ENCODE measurements at places on chromosomes 5 and 9.

GRCh38 chr9:79615038-79615437 lies 43.3 kb downstream of the TLE4 start:
- no peak for DNase-seq

DNA sequence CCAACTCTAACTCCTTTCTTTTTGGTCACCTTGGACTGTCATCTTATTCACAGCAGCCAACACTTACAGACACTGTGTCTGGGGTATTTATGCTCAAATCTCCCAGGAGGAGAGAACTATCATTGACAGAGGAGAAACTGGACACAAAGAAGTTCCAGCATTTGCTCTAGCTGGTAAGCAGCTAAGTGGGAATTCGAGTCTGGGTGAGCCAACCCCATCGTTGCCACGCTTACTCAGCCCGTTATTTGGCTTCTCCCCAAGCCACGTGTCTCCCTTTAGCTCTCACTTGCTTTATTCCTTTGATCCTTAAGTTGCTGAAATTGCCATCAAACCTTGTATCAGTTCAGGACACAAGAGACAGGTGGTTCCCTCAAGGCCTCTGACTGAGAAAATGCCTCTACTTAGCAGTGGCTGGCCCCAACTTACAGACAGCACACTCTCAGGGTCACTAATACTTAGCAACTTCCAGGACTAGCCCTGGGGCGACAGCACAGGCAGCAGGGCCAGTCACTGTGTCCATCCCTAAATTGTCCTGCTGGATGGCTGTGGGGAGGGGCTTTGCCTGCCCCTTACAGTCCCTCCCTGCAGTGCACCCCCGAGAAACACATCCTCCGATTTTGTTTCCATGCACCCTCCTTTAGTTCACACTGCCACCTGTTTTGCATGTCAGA lies 1.4 kb downstream of the SLC36A2 start:
- DNase-seq: no peak

- no peak for DNase-seq
These were observed 119.1 kb upstream of the TBC1D2 start for GRCh38 chr9:98374385-98375051.

DNA sequence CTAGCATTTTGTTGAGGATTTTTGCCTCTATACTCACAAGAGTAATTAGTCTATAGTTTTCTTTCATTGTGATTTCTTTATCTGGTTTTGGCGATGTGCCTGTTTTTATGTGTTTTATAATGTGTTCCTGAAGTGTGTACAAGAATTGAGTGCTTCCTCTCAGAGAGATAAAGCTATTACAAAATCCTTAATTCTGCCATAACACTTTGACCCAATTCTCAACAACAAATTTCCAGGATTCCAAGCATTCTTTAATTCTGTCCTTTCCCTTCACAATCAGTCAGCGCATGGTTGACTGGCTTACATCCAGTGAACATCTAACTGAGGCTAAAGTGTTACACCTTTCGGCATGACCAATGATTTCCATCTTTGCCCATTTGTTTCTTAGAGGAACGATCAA lies 282.9 kb upstream of the MVB12B start:
- DNase-seq: no peak

DNA sequence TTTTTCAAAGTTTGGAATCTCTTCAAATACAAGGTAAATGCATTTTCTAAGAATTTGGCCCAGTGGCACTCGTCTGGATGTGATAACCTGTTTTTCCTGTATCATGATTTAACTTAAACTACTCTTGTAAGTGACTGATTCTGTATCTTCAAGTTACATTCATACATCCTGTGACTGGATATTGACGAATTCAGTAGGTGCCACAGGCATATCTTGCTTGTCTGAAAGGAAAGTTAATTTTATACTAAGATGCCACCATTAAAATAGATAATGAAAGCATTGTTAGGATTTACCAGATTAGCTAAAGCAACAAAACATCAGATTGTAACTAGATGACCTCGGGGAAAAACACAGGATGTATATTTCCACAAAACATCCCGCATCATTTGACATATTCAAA lies 175.3 kb upstream of the ZNF608 start:
- DNase-seq: no peak

DNA sequence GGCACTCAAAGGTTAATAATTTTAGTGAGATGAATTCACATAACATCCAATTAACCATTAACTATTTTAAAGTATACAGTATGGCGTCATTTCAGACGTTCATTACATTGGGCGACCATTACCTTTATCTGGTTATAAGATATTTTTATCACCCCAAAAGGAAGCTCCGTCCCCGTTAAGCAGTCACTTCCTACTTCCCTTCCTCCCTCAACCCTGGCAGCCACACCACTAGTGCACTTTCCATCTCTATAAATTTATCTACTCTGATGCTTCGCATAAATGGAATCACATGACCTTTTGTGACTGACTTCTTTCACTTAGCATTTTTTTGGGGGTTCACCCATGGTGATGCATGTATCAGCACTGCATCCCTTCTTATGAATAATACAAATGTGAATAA lies 168.3 kb upstream of the PUM3 start:
- DNase-seq: no peak

DNA sequence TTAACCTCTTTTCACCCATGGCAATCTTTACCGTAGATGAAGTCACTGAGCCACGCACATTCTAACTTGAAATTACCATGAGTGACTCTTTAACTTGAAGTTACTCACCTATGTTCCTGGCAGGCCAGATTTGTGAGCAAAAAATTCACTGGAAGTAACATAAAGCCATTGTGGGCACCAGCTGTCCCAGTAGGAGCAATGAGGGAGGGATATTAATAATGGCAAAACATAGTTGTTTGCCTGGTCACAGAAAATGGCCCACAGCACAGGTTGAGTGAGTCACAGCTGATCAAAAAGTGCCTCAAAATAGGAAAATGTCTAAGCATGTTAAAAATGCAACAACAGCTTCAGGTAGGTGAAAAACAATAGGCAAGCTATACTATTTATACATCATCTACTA lies 146.6 kb downstream of the EFNA5 start:
- no peak for DNase-seq

GRCh38 chr9:16755467-16756160 lies 114.9 kb downstream of the BNC2 start:
- DNase-seq: no peak

DNA sequence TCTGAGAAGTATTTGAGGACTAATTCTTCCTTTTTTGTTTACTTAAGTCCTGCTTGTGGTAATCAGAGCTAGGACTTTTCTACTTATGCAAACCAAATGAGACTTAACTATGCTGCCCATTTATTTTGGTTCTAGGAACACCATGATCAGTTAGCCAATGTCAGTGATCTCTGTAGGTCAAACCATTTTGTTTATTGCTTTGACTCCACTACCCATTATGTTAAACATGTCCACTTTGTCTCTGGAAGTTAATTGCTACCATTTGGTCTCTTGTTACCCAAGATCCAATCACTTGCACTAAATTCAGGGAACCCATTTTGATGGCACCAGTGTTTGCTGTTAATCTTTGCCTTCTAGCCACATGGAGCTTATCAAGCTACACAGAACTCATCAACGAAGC lies 161.9 kb downstream of the CCDC171 start:
- no peak for DNase-seq

DNA sequence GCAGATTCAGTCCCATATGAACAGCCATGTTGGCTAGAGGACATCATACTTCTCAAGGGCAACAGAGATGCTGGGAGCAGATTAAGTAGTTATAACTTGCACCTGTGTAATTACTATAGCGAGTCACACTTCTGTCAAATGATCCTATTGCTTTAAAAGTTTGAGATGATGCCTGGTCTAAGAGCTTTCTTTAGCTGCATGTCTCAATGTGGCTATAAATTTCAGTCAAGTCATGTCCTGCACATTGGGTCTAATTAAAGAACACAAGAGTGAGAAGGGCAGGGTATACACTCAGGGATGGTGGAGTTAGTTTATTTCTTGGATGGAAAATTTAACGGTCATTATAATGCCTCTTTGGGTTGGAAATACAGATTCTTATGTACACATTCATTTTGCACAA lies 557.3 kb downstream of the RAB3C start:
- no peak for DNase-seq

DNA sequence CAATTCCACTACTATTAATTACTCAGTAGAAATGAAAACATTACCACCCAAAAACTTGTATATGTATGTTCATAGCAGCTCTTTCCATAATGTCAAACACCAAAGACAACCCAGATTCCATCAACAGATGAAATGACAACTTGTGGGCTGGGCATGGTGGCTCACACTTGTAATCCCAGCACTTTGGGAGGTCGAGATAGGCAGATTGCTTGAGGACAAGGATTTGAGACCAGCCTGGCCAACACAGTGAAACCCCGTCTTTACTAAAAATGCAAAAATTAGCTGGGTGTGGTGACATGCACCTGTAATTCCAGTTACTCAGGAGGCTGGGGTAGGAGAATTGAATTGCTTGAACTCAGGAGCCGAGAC lies 11.5 kb downstream of the UIMC1 start:
- DNase-seq: no peak

- no peak for DNase-seq
These were observed 8.0 kb upstream of the ZNF366 start for GRCh38 chr5:72515211-72515610.

DNA sequence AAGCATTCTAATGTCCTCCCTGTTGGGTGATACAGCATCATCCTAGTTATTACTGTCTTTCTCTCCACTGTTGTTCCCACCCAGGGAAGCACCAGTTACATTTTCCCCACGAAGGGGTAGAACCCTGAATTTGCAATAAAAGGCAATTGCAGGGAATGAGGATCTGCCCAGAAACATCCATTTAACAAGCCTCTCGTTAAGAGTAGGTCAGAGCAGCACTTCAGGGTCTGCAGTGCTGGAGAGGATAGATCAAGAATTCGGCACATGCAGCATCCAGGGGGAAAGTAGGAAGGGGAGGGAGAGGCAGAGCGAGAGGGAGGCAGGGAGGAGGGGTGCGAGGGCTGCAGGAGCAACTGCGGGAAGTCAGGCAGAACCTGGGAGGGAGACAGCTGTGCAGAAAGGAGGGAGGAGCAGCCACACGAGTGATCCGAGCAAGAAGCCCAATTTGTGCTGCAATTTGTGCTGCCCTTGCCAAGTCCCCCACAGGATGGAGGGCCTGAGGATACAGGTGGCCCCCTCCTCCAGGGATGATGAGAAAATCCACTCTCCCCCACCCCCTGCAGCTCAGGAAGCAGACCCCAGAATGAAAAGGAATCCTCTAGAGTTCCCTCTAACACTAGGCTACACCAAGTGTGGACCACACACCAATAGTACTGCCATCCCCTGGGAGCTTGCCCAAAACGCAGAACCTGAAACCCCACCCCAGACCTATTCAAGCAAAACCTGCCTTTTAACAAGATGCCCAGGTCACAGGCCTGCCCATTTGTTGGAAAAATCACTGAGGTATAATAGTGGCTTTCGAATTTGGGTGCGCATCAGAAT lies 62.2 kb downstream of the EPB41L4B start:
- DNase-seq: no peak

Measured in stimulated activated CD8-positive, alpha-beta memory T cell treated with anti-CD3 and anti-CD28 coated beads, Interleukin-7, amount 100 ng/mL, for 1 hour (primary cell).